ENCODE measurements at places on chromosomes 6 and 20.

DNA sequence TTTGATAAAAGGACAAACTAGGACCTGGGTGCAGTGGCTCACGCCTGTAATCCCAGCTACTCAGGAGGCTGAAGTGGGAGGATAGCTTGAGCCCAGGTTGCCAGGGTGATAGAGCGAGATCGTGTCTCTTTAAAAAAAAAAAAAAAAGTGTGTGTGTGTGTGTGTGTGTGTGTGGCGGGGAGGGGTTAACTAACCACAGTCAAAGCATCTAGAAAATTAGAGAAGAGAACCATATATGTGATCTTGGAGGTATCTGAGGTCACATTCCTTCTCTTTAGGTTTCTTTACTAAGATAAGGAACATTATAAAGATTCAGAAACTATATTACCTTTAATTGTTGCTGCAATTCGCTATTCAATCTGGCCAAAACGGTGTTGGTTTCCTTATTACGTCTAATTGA lies 80.9 kb downstream of the REPS1 start:
- DNase-seq: no peak

DNA sequence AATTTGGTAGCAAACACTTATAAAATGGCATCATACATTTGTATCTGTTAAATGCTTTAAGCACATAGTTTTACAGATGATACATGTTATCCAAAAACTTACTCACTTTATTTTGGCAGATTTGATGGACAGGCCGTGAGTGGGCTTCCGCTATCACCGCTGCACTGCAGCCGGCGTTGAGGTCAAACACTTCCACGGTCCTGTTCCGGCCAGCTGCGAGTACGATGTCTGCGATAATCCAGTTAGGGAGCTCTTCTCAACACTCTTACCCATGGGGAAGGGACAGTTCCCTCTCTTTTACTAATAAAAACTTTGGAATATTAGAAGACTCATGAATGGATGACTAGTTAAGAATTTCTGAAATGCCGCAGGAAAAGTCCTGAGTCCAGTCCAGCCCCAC lies 69.0 kb downstream of the WDR27 start:
- DNase-seq: no peak

GRCh38 chr6:24520929-24521546 lies 26.3 kb downstream of the ALDH5A1 start:
- peak; percentile 28 for DNase-seq

DNA sequence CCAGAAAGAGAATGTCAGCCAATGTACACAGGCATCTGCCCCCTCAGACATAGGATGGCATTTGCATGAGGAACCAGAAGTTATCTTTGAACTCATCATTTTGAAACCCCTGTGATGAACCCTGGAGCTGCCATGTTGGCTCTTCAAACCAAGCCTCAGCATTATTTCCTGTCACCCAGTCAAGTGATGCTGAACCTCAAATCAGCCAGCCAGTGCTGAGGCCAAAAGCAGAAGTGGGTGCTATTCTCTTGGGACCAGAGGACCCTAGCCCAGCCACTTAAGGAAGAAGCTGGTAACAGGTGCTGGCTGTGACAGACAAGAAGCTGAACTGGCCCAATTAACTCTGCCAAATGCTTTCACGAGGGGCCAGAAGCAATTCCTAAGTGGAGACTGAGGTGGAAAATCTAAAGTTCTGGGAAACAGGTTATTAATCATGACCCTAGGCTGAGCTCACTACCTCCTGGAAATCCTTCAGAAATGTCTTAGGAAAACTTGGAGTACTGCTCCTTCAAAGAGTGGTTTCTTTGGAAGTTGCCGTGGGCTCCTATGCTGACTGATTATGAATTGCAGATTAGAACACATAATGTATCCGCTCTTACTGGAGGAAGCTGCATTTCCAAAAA lies 4.0 kb downstream of the PKIG start:
- DNase-seq: no peak

DNA sequence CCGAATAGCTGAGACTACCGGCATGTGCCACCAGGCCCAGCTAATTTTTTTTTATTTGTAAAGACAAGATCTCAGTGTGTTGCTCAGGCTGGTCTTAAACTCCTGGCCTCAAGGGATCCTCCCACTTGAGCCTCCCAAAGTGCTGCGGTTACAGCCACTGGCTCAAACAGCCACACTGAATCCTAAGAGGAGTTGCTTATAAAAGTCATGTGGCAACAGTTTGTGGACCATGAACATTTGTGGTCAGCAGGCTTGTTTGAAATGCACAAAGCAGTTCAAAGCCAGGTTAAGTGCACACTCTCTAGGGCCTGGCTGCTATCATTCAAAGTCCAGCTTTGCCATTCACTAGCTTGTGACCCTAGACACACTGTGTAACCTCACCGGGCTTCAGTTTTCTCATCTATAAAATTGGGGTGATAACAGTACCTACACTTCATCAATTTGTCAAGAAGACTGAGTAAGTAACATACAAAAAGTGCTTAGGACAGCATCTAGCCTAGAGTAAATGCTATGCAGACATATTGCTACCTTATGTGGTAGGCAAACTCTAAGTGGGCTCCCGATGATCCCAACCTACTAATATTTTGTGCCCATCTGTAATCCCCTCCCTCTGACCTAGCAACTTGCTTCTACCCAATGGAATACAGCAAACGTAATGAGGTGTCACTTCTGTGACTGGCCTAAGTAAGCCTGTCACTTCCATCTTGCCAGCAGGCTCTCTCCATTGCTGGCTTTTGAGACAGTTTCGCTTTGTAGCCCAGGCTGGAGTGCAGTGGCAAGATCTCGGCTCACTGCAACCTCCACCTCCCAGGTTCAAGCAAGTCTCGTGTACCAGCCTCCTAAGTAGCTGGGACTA lies 122.9 kb downstream of the ZMYND8 start:
- no peak for DNase-seq

Data from Panc1 (cell line).